A549 treated with AZD2906 at 1 μM for 4 hours (cell line): ENCODE measurements at places on chromosomes 7 and 10. TPM values are rescaled to one million over a fixed set of nuclear protein-coding genes. Genes with fewer than 3 reads are reported as not detected.

Gene TAS2R5
- total RNA-seq: 0.28 to 0.44 TPM (median 0.36 TPM) in 5 replicates

Gene ITGB8
- total RNA-seq: 1.1 to 1.5 TPM (median 1.3 TPM) in 5 replicates

Gene C7orf57
- total RNA-seq: 0.29 to 0.35 TPM (median 0.33 TPM) in 5 replicates

Gene JCAD
- 21.2 to 28.4 TPM (median 21.5 TPM) in 5 replicates for total RNA-seq

Gene CALML5
- total RNA-seq: not detected in 5 replicates

Gene MOGAT3
- not detected in 5 replicates for total RNA-seq

Gene IDI2
- 0.05 to 0.10 TPM (median 0.09 TPM) in 3 of 5 replicates, not detected in the others for total RNA-seq
